ENCODE measurements at places on chromosomes 11 and 22.

- DNase-seq = no peak
These were observed 35.7 kb downstream of the CELSR1 start for GRCh38 chr22:46501701-46502100.

GRCh38 chr22:42365942-42366695 lies 66.1 kb downstream of the NFAM1 start:
- no peak for DNase-seq

GRCh38 chr11:109405671-109406070 lies 16.3 kb upstream of the C11orf87 start:
- DNase-seq = no peak

- no peak for DNase-seq
These were observed 20.7 kb downstream of the GRIK4 start for GRCh38 chr11:120532082-120532831.

DNA sequence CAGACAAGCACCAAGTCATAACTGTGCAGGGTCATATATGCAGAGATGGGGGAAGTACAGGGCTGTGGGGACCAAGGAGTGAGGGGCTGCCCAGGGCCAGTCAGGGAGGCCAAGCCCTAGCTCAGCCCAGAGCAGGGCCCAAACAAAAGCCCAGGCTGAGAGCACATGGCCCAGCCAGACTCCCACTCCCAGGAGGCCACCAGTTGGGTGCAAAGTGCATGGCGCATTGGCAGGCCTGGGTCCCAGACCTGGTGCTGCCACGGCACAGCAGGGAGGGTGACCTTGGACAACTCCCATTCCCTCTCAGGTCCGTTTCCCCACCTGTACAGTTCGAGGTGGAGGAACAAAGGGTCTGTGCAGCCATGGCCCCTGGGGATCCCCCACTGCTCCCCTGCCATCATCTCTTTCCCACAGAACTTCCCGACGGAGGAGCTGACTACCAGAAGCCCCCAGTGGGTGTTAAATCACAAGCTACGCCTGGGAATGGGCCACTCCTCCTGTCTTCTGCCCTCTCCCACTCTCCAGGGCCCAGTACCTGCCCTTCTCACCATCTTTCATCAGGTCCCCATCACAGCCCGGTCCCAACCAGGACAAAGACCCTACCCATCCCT lies 608 bp downstream of the NIPSNAP1 start:
- DNase-seq = no peak

DNA sequence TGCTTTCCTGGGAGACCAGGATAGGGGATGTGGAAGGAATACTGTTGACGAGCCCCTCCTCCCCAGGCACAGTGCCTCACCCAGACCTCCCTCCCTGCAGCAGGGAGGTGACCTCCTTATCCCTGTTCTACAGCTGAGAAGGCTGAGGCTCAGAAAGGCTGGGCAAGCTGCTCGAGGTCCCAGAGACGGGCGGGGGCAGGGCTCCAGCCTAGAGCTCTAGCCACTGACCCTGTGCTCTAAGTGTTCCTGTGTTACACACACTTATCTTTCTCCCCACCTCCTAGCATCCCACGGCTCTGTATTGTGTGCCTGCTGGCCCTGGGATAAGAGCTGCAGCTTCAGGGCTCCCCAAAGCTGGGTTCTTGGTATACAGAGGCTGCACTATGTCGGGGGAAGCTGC lies 7.9 kb downstream of the CCDC134 start:
- DNase-seq = no peak

DNA sequence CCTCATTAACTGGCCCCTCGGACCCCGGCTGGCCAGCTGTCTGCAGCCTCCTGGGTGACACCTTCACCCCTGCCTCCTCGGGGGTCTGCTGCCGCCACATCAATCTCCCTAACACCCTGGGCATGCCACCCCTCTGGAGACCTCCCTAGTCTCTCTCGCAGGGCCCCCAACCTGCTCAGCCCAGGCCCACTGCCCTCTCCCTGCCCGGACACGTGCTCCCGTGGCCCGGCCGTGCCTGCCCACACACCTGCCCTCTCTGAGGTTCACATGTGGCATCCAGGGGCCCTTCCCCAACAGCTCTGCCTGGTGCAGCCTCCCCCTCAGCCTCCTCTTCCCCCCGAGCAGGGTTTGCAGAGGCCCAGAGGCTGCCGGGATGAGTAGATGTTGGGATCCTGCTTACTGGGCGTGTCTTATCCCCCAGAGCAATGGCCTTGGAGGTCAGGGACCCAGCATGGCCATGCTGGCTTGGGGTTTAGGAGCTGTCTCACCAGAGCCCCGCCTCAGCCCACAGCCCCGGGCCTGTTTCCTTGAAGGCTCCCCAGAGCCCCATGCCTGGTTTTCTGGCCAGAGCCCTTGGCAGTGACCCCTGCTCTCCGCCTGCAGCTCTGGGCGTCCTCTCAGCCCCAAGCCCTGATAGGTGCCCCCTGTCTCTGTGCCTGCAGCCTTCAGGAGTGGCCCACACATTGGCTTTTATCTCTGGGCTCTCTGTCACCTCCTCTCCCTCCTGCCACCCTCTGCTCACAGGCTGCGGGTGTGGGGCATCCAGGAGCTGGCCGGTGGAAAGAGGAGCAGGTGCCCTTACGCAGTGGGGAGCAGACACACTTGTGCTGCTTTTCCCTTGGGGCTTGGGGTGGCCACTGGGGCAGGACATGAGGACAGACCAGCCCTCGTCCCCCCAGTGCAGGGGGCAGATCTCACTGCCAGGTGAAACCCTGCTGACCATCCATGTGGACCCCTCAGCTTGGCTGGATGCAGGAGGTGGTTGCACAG lies 25.7 kb upstream of the SEPTIN5 start:
- DNase-seq = no peak

GRCh38 chr11:116406042-116406441 lies 366.7 kb downstream of the BUD13 start:
- DNase-seq = no peak

DNA sequence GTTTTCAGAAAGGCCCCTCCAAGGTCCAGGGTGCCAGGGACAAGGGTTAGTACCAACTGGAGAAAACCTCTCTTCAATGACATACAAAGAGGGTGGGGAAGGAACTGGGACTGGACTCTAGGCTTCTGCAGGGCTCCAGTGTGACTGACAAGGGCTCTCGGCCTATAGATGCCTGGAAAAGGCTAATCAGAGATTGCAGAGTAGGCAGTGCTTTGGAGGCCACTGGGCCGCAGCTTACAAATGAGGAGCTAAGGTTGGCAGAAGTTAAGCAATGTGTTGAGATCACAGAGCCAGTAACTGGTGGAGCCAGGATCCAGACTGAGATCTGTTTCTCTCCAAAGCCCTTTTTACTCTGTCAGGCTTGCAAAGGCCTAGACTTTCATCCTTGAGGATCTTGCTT lies 7.4 kb upstream of the DGKZ start:
- no peak for DNase-seq

DNA sequence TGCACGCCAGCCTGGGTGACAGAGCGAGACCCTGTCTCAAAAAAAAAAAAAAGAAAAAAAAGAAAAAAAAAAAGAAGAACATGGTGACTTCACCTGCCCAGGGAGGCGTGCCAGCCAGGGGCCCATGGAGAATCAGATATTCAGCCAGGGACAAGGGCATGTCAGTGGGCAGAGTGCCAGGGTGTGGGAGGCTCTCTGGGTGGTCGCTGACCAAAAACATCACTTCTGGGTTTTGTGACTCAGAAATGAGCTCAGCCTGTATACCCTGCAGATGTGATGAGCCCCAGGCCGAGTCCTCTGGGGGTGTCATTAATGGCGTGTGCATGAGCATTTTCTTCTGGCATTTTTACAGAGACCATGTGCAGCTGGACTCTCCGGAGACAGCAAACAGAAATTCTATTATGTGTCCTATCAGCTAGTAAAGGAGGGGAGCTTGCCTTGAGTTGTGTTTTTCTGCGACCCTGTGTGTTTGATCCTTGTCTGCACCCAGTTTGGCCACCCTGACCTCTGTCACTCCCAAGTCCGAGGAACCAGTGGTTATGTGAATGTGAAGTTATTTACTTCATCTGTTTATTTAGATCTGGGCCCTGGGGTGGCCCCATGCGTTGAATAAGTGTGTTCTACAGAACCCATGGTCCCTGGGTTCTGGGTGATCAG lies 53.6 kb downstream of the BCR start:
- DNase-seq = no peak

DNA sequence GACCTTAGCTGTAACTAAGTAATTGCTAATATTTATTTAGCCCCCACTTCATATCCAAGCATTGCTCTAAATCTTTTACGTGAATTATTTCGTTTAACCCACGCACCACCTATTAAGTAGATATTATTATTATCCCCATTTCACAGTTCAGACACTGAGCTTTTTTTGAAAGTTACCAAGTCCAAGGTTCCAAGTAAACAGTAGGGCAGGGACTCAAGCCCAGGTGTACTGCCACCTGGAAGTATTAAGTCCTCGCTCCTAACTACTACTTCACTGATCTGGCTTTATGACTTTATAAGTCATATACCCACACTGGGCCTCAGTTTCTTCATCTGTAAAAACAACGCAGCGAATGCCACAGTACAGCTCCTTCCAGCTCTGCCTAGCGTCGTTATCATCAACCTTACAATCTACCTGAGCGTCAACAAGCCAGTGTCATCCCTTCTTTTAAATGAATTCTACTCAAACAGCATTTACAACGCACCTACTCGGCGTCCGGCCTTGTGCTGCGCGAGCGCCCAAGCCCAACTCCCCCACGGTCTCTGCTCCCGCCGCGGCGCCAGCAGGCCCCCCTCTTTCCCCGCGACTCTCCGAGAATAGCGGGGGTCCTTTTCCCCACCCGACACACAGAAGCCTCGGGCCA lies 624 bp downstream of the TMEM41B start:
- no peak for DNase-seq

- no peak for DNase-seq
These were observed 797 bp downstream of the LGR4 start for GRCh38 chr11:27471589-27472397.

GRCh38 chr11:113668255-113668654 lies 37.9 kb downstream of the TMPRSS5 start:
- DNase-seq = no peak

Data from NCI-H1417 treated with DMSO at 0.1 percent for 48 hours (cell line).